Activated CD4-positive, alpha-beta memory T cell treated with anti-CD3 and anti-CD28 coated beads, Interleukin-2, amount 10 ng/mL, durations not matched to agents 7 days and 5 days (primary cell): ENCODE measurements at places on chromosomes 16 and 17. TPM values are rescaled to one million over a fixed set of nuclear protein-coding genes. Genes with fewer than 3 reads are reported as not detected.
A peak's percentile ranks its signal among the peaks of the same experiment; 100 is the strongest.

The DHRS7C gene
- not detected for total RNA-seq

The AGRP gene
- not detected for total RNA-seq

DNA sequence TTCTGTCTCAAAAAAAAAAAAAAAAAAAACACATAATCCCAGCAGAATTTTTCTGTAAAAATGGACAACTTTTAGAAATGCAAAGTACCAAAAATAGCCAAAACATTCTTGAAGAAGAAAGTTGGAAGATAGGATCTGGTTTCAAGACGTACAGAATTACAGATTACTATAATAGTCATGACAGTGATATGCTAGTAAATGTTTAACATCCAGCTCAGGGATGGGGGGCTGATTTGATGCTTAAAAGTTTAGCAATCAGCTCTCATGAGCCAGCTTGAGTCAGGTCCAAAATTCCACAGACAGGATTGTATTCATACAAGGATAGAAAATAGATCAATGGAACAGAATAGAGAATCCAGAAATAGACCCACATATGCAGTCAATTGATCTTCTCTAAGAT lies 100.5 kb downstream of the CYB561 start:
- H3K36me3 ChIP-seq = no peaks in the 10 kb centered on the region
- DNase-seq = no peak
- H3K27ac ChIP-seq = no peak overlapping the region
- no peak overlapping the region for H3K4me3 ChIP-seq
- peaks cover 5% of the 10 kb centered on the region for H3K4me1 ChIP-seq

GRCh38 chr17:65190467-65191097 lies 53.4 kb downstream of the RGS9 start:
- peaks cover 56% of the 10 kb centered on the region for H3K36me3 ChIP-seq
- H3K27me3 ChIP-seq = no peaks in the 10 kb centered on the region
- H3K4me1 ChIP-seq = peaks cover 48% of the 10 kb centered on the region
- DNase-seq = no peak
- no peak overlapping the region for H3K4me3 ChIP-seq

GRCh38 chr16:88967830-88968588 lies 9.0 kb downstream of the CBFA2T3 start:
- H3K27ac ChIP-seq = no peak overlapping the region
- no peaks in the 10 kb centered on the region for H3K36me3 ChIP-seq
- H3K4me3 ChIP-seq = no peak overlapping the region

GRCh38 chr17:7241090-7241733 lies 1.0 kb downstream of the GABARAP start:
- peaks cover 55% of the 10 kb centered on the region for H3K4me1 ChIP-seq
- peak overlapping the region; percentile 87 for H3K4me3 ChIP-seq
- DNase-seq = no peak
- peak overlapping the region; percentile 92 for H3K27ac ChIP-seq

GRCh38 chr17:29461483-29462206 lies 71.5 kb downstream of the TAOK1 start:
- no peaks in the 10 kb centered on the region for H3K4me1 ChIP-seq
- H3K27ac ChIP-seq = no peak overlapping the region
- H3K36me3 ChIP-seq = peaks cover 35% of the 10 kb centered on the region
- no peak overlapping the region for H3K4me3 ChIP-seq
- DNase-seq = no peak

- H3K4me3 ChIP-seq = no peak overlapping the region
- no peaks in the 10 kb centered on the region for H3K27me3 ChIP-seq
- no peak overlapping the region for H3K27ac ChIP-seq
- H3K4me1 ChIP-seq = no peaks in the 10 kb centered on the region
- no peaks in the 10 kb centered on the region for H3K36me3 ChIP-seq
Observed at GRCh38 chr16:26963109-26963508, 103.6 kb upstream of the C16orf82 start.

- no peaks in the 10 kb centered on the region for H3K27me3 ChIP-seq
- DNase-seq = no peak
- H3K36me3 ChIP-seq = peaks cover 45% of the 10 kb centered on the region
- H3K4me1 ChIP-seq = peaks cover 27% of the 10 kb centered on the region
- H3K4me3 ChIP-seq = no peak overlapping the region
- H3K27ac ChIP-seq = no peak overlapping the region
Observed at GRCh38 chr17:44190481-44190880, 3.7 kb downstream of the TMUB2 start.
